ENCODE measurements at places on chromosomes 12 and 14.

- no peak for DNase-seq
Observed at GRCh38 chr12:76909290-76909689, 30.5 kb upstream of the CSRP2 start.

GRCh38 chr12:48671231-48671856 is 10.7 kb downstream of the KANSL2 start:
- no peak for DNase-seq

GRCh38 chr12:103097496-103097895 is 140.0 kb downstream of the ASCL1 start:
- DNase-seq, result no peak

GRCh38 chr12:117421987-117422386 is 60.6 kb upstream of the NOS1 start:
- DNase-seq, result no peak

DNA sequence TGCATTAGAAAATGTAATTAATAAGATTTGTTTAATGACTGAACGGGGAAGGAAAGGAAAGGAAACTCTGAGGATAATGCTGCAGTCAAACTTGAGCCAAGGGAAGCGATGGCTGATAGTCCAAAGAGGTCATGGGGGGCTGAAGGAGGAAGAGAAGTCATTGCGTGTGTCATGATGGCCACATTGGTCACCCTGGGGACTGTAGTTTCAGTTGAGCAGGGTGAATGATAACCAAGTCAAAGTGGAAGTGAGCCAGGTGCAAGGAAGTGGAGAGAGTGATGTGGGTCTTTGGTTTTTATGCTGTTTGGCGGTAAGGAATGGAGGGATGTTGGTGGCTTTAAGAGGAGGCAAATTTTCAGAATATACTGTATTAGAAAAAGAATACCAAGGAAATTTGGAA is 21.6 kb downstream of the C12orf75 start:
- no peak for DNase-seq

- DNase-seq, result no peak
Observed at GRCh38 chr14:55667801-55668200, 87.8 kb downstream of the KTN1 start.

- no peak for DNase-seq
Observed at GRCh38 chr14:97603201-97603600, 806.0 kb downstream of the VRK1 start.

DNA sequence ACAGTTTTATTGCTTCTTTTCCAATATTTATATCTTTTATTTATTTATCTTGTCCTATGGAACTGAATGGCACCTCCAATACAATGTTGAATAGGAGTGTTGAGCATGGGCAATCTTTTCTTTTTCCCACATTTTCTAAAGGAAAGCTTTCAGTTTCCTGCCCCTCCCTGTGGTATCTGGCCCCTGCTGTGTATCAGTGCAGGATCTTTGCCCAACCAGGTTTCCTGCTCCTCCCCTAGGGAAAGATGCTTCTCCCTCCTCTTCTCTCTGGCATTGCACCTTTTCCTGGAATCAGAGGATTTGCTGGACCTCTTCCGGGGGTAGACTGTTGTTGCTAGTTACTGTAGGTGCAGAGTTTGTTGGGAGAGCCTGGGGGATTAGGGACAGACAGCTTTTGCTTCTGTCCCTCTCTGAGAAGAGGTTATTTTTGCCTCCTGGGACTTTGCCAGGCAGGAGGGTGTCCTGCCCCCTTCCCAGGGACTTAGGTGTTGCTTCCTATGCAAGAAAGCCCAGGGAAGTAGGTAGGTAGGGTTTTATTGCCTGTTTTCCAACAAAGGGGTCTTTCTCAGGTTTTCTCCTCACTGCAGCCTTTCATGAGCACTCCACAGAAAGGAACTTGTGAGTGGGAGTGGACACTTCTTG is 67.6 kb downstream of the POLR3B start:
- no peak for DNase-seq

DNA sequence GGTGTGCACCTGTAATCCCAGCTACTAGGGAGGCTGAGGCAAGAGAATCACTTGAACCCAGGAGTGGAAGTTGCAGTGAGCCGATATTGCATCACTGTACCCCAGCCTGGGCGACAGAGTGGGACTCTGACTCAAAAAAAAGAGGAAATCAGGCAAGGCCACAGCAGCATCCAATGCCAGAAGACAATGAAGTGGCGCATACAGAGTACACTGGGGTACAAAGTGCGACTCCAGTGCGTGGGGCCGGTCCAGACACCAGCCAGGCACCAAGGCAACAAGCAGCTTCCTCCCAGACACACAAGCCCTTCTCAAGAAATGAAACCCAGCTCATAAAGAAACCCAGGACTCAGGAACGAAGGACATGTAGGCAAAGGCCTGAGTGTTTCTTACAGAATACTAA is 28.2 kb downstream of the TTC7B start:
- DNase-seq, result no peak

GRCh38 chr12:42779186-42779859 is 189.8 kb upstream of the PRICKLE1 start:
- no peak for DNase-seq

- DNase-seq, result no peak
Observed at GRCh38 chr14:33808187-33808586, 142.7 kb downstream of the EGLN3 start.

- no peak for DNase-seq
Observed at GRCh38 chr12:53300187-53300586, 692 bp downstream of the MYG1 start.

DNA sequence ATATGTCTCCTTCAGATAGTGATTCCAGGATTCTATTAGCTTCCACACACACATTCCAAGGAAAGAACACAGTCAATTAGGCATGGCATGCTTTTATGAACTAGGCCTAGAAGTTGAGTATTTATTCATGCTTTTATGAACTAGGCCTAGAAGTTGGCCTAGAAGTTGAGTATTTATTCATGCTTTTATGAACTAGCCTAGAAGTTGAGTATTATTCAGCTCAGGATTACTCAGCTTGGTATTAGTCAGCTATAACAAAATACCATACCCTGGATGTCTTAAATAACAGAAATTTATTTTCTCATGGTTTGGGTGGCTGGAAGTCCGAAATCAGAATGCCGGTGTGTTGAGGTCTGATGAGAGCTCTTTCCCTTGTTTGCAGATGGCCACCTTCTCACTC is 442.7 kb upstream of the FLRT2 start:
- no peak for DNase-seq

- no peak for DNase-seq
Observed at GRCh38 chr12:126952096-126953007, 1314.6 kb upstream of the TMEM132C start.

DNA sequence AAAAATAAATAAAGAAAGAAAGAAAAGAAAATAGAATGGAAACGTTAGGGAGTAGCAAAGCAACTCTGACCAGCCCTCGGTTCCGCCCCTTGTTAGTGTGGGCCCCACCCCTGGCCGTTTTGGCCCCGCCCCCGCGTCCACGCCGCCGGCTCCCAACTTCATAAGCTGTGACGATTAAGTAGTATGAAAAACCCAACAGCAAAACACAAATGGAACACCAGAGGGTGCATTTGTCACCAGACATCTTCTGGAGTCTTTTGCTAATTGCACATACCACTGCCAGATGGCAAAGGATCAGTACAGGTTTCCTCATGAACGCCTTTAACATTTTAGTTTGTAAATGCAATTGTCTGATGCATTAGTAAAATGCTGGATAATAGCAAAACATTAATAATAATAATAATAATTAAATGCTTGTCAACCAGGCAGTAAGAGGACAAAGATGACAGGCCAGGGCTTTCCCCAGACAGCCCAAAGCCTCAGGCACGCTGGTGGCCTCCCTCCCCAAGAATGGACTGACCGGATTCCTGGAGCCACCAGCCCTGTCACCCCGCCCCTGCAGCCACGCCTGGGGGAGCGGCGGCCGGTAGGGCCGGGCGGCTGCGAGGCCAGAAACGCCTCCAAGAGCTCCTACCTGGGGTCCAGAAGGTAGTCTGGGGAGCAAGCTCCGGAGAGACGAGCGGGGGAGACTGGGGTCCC is 23.6 kb downstream of the HSP90AA1 start:
- no peak for DNase-seq

GRCh38 chr12:124779161-124780141 is 84.2 kb downstream of the SCARB1 start:
- no peak for DNase-seq

DNA sequence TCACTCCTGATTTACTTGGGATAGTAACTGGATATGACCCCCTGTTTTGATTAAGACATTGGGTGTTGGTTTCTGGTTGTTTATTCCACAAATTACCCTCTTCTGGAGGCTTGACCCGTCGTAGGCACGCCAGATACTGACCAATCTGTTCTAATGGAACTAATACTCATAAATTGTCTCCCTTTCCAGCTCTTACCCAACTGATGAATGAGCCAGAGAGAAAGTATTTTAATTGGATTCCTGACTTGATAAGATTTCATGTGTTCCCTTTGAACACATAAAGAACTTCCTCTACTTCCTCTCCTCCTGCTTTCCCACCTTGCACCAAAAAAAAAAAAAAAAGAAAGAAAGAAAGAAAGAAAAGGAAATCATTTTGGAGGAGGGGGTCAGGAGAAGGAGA is 340.9 kb downstream of the PCNX1 start:
- DNase-seq, result no peak

DNA sequence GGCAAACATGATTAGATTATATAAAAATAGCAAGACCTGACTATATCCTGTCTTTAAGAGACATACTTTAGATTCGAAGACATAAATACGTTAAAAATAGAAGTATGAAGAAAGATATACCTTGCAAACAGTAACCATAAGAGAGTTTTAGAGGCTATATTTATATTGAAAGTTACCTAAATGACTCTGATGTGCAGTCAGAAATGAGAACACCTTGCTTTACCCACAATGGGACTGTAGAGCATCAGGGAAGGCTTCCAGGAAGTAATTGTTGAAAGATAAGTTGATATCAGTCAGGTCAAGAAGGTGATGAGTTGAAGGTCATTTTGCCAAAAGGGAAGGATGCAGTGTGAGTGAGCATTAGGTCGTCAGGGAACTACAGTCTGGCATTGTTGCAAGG is 110.2 kb downstream of the NEDD1 start:
- no peak for DNase-seq

DNA sequence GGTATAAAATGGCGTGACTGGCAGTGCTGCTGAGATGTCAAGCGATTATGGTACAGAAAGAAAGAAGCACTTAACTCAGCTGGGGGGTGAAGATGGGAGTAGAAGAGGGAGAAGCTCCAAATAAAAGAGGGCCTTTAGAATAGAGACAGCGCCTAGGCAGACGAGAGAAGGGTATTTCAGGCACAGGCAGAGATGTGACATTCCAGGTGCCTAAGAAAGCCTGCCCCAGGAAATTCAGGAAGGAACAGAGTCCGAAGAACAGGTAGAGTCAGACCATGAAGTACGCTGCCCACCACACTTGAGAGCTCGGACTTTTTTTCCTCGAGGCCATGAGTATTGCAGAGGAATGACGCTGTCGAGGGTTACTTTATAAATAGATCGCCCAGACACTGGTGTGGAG is 170.9 kb upstream of the ATF7IP start:
- no peak for DNase-seq

DNA sequence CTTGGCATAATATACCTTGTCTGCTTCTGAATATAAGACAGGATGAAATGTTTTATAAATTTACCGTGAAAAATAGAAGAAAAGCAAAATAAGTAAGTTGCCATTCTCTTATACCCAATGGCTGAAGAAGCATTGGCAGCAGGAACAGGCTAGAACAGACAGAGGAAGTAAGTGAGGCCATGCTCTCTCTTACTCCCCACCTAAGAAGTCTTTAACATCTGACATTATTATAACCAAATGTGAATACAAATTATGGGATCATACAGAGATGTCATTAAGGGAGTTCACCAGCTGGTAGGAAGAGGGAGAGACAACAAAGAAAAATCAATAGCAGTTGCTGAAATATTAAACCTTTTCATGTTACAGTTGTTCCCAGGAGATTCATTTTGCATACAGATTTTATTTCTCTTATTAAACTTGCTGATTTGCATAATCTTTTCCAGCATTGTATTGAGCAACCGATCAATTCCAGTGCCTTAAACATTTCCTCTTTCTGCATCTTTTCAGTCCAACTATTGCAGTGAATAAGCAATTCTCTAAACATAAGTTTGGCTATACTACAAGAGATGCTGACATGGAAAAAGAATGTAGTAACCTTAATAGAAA is 270.6 kb downstream of the SLC6A15 start:
- DNase-seq, result no peak

DNA sequence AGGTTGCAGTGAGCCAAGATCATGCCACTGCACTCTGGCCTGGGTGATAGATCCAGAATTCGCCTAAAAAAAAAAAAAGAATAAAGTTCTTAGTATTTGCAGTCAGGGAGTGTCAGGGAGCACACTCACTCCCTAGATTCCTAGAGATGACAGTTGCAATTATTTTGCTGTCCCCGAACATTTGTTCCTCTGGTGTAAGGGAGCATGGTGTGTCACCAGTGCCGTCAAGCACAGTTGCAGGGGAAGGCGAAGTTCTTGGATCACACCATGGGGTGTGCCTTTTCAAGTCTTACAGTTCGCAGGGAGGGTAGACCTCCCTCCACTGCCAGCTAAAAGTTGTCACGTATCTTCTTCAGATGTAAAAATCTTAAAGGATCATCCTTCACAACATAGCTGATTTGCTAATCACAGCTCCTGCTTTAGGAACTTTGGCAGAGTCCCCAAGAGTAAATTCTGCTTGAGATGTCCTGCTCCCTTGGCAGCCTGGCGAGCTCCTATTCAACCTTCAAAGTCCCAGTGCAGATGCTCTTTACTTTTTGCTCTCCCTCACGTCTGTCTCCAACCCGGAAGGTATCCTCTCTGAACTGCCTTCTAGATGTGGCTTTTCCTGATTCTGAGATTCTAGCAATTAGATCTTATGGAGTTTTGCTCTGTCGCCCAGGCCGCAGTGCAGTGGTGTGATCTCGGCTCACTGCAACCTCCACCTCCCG is 11.3 kb downstream of the ACACB start:
- no peak for DNase-seq

All from cortex of kidney (tissue), 1 donor.